ENCODE measurements at places on chromosomes 3 and 15. TPM values are rescaled to one million over a fixed set of nuclear protein-coding genes. Genes with fewer than 3 reads are reported as not detected.

KIF15 gene
- total RNA-seq, result 1.8 TPM

IL17RE gene
- 0.29 TPM for total RNA-seq

LRRN1 gene
- total RNA-seq, result 3.5 TPM

DNA sequence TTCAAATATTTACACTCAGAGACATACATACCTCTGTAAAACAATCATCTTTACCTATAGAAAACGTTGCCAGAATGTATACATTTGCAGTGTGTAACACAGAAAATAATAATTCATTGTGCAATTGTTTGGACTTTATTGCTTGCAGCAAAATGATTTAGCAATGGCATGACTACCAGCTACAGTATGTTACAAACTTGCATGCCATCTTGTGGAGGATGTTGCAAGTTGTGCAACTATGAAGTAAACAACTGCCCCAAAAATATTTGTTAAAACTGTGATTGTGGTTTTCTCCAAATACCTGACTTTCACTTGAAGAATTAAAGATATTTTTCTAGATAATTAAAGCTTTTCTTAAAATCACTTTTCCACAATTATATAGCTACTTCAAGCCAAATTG is 27.1 kb upstream of the C3orf49 start:
- peaks cover 8% of the 10 kb centered on the region for H3K27me3 ChIP-seq
- H3K36me3 ChIP-seq, result no peaks in the 10 kb centered on the region

Data from osteoblast (primary cell).